ENCODE measurements at places on chromosomes 2 and 18. TPM values are rescaled to one million over a fixed set of nuclear protein-coding genes. Genes with fewer than 3 reads are reported as not detected.

Gene CAPG
- total RNA-seq, result 63.1 TPM

Gene CSRNP3
- 0.47 TPM for total RNA-seq

Gene RAMP1
- not detected for total RNA-seq

Gene ALPI
- not detected for total RNA-seq

DNA sequence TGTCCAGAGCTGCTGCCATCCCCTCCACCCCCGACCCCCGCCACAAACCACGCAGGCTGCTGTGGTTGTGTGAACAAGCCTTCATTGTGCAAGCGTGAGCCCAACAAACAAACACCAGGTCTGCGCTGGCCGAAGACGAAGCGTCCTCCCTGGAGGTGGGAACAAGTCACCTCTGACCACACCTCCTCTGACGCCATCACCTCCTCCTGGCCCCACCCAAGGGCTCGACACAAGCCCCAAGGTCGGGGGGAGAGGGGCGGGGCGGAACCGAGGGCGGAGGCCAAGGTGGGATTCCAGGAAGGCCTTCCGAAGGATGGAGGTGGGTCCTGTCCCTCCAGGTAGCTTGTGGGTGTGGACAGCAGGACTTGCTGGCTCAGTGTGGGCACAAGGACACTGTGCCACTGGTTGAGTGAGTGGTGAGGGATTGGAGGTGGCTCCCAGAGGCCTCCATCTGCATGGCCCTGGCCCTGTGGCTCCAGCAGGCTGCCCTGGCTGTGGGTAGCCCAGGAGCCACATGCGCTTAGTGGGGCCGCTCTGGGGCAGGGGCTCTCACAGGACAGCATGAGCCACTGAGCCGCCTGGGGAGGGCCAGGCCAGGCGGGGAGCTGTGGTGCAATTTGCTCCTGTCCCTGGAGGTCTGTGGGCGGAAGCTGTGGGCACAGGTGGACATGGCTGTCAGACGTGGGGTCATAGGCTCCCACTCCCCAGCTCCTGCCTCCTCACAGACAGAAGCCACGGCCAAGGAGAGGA, 7.4 kb upstream of the GPR17 start:
- DNase-seq, result no peak

GRCh38 chr18:56468396-56468795, 170.0 kb downstream of the TXNL1 start:
- no peak for DNase-seq

DNA sequence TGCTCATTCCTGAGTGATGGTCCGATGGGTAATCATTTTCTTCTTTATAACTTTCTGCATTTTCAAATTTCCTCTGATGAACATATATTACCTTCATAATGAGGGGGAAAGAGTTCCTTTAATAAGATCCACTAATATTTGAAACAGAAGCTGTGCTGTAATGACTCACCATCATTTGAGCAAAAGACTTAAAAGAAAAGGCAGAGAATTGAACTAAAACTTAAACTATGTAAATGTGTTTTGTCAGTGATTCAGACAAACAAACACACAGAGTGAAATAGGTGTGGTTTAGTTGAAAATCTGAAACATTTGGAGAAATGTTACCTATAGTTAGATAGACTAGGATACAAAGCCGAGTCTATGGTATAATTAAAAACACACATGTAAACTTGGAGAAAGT, 209.6 kb downstream of the STK39 start:
- DNase-seq, result no peak

DNA sequence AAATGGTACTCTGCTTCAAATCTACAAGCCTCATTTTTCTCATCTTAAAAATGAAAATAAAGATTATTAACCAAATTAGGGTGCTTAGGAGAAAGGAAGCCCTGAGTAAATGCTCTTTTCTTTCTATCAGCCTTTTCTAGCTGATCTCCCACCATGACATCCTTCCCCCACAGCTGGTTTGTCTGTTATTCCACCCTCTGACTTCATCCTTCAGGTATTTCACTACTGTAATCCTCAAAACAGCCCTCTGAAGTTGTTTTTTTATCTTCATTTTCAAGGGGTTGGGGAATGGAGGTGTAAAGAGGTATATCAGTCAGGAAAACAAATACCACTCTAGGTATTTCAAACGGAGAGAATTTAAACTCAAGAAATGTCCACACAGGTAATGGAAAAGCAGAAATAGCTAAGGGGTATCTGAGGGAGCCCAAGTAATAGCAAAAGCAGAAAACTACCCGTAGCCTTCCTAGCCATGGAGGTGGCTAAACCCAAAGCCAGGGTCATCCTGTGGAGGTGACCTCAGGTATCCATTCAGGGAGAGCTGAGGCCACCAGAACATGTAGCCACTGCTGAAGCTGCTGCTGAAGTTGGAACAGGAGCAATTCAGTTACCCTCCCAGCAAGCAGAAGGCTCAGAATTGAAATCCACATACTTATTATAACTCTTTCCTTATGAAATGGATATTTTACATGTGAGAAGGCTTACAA, 990.9 kb upstream of the ACVR2A start:
- no peak for DNase-seq

DNA sequence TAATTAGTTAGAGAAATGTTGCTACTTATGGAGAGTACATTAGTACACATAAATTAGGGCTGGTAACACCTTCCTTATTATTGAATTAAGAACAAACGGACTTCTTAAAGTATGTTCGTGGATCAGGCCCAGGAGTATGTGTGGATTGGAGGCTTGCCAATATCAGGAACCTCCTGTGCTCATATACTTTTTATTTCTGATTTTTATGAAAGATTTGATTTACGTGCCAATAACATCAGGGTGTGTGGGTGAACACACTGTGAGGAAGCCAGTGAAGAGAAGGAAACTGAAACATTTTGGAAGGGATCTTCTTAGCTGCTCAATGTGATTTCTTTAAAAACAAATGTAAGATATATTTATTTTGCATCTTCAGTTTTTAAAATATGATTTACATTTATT, 113.0 kb downstream of the EFEMP1 start:
- no peak for DNase-seq

DNA sequence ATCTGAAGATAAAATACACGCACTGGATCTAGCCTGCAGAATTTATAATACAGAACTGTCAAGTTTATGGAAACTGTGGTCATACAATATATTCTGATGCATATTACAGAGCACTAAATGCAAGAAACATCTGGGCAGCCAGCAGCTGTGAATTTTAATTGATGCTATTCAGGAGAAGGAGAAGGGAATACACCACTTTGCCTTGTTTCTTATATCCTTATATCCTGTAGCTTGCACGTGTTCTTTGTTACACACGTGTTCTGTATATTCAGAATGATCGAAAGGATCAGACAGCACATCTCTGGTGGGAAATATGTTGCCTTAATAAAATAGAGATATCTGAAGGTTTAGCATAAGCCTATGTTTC, 335.8 kb downstream of the AGPS start:
- no peak for DNase-seq

DNA sequence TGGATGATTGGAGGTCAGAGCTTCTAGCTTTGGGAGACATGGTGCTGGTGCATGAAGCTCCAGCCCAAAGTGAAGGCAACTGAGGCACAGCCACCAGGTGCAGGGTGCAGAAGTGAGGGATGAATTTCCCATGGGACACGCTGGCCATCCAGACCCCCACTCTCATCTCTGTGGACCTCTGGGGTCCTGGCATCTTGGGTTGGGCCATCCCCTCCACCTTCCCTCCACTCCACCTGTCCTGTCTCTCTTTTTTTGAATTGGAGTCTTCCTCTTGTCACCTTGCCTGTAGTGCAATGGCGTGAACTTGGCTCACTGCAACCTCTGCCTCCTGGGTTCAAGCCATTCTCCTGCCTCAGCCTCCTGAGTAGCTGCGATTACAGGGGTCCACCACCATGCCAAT, 3.4 kb downstream of the NGEF start:
- DNase-seq, result no peak

- DNase-seq, result no peak
Observed at GRCh38 chr2:44825702-44826101, 115.8 kb upstream of the SIX3 start.

GRCh38 chr2:182133195-182133891, 147.7 kb downstream of the PPP1R1C start:
- no peak for DNase-seq

DNA sequence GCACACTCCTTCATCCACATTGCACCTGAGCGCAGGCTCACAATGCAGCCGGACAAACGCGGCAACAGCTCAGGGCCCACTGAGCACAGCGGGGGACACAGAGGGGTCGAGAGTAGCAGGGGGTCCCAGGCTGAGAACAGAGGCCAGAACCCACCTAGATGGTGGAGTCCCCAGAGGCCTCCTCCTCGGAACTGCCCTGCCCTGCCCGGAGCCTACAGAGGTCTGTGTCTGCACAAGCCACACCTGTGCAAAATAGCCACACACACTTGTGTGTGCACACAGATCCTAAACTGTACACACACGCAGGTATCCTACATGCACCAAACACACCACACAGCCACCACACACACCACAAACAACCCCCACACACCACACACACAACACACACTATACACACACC, 72.8 kb downstream of the TMEM18 start:
- no peak for DNase-seq
